ENCODE measurements at places on chromosomes 1 and 21.

DNA sequence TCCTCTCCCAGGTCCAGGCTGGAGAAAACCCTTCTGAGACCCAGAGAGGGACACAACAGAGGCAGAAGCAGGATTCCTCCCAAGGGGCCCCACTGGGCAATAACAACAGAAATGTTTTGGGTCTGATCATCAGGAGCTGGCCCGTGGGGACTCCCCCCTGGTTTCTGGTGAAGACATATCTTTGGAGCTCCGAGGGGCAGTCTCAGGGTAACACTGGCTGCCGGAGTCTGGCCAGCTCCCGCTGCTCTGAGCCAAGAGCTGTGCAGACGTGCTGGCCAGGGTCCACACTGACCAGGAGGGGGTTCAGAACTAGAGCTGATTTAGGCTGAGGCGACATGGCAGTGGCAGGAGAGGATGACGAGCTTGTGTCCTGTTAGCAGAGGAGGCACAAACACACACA is 13.1 kb downstream of the ECE1 start:
- no peak for DNase-seq

GRCh38 chr1:9008236-9008635 is 18.0 kb downstream of the SLC2A7 start:
- DNase-seq: no peak

- no peak for DNase-seq
These were observed 71.6 kb downstream of the NENF start for GRCh38 chr1:212504171-212504803.

GRCh38 chr1:78617615-78618026 is 2.6 kb upstream of the IFI44L start:
- peak; percentile 33 for DNase-seq

- DNase-seq: no peak
These were observed 55.5 kb downstream of the CAPN8 start for GRCh38 chr1:223609977-223610376.

DNA sequence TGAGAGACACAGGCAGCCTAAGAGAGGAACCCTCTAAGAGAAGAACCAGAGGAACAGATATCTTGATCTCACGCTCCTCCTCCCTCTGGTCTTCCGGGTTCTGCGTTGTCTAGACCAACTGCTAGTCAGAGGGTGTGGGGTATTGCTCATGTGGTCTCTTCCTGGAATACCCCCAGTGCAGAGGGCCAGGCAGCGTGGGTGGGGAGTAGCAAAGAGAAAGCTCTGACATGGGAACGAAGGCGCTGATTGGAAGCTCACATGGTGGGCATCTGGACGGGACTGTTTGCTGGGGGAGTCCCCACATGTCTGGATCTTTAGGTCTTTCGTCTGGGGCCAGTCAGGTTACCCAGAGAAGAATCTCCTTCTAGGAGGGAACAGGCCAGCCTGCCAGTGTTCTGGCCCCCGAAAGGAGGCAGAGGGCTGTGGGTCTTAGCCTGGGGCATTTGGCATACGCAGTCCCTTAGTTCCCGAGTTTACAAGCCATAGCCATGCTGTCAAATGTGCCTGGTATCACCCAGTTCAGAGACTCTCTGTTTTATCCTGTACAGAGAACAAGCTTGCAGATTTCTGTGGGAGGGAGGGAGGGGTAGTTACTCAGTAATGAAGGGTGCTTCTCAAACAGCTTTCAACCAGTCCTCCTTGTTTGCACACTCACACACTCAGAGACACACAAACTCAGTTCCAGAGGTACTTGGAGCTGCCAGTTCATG is 18.3 kb upstream of the IL6R start:
- no peak for DNase-seq

- DNase-seq: no peak
These were observed 14.5 kb downstream of the EYA3 start for GRCh38 chr1:28073867-28074266.

DNA sequence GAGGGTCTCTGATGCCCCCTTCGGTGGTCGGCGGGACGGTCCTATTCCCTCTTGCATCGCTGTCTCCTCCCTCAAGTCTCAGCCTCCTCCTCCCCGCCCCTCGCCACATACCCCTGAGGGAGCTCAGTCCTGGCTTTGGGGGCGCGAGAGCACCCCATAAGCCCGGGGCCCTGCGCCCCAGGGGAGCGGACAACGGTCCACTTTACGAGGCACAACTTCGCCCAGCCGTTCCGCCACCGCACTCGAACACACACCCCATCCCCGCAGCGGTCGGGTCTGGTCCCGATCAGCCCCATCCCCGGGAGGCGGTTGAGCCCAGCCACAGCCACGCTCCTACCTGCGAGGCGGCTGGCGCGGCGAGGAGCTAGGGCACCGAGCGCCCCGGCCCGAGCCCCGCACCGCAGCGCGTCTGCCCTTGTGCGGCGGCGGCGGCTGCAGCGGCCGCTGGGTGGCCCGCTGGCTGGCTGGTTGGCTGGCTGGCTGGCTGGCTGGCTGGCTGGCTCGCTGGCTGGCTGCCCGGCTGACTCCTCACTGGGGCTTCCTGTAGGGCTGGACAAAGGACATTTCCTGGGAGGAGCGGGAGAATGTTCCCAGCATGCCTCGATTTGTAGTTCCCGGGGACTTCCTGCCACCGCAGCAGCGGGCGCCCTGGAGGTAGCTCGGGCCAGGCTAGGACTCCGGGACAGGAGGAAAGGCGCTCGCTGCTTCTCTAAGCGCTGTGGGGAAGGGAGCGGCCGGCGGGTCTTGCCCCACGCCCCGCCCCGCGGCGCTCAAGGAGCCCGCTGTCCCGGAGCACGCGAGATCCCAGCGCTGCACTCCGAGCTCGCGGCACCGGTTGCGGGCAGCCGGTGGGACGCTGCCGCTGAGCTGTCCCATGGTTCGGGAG is at the start of gene ZNF697:
Gene ZNF697 (minus strand): TSS at position 533 of the 886 bp plus-strand sequence. CDS start 22,166 bp downstream, outside the sequence.
- DNase-seq: peak; percentile 84

- no peak for DNase-seq
These were observed 135.4 kb upstream of the FMN2 start for GRCh38 chr1:239956263-239956662.

GRCh38 chr21:32426592-32427051 is 14.1 kb downstream of the EVA1C start:
- DNase-seq: no peak

GRCh38 chr1:151721788-151722510 is 627 bp downstream of the RIIAD1 start:
- DNase-seq: no peak

DNA sequence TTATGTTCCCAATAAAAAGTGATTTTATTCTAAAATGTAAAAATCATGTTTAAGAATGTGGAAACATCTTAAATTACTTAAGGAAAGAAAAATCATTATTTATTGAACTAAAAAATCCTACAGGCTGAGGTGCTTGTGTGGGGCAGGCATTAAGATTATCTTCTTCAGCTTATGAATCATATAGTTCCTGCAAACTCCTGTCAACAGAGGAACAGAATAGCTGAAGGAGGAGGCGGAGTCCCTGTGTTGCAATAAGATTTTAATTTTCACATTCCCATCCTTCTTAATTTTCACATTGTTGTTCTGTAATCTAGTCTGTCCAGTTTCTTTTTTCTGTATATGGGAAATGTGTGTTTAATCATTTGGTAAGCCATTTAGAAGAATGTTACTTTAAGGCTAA is 20.6 kb upstream of the OLFML3 start:
- no peak for DNase-seq

DNA sequence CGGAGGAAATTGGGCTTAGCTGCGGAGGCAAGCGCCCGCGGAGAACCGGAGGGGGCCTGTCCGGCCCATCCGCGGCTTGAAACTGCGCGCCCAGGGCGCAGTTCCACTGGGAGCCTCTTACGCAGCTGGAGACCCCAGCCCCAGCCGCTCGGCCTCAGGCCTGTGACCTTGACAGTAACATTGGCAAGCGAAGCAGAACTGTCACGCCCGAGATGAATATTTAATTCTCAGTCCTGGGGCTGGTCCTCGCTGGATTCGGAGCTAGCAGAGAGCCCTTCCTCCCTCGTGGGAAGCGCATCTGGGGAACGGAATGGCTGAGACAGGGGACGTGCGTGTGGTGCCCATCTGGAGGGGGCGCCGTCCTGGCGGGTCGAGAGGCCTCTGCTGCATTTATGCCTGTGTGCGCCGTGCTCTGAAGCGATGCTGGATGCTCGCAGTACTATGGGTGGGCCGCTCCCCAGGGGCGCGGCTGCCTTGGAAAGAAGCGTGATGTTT is 928 bp downstream of the SLC6A17 start:
- DNase-seq: no peak

DNA sequence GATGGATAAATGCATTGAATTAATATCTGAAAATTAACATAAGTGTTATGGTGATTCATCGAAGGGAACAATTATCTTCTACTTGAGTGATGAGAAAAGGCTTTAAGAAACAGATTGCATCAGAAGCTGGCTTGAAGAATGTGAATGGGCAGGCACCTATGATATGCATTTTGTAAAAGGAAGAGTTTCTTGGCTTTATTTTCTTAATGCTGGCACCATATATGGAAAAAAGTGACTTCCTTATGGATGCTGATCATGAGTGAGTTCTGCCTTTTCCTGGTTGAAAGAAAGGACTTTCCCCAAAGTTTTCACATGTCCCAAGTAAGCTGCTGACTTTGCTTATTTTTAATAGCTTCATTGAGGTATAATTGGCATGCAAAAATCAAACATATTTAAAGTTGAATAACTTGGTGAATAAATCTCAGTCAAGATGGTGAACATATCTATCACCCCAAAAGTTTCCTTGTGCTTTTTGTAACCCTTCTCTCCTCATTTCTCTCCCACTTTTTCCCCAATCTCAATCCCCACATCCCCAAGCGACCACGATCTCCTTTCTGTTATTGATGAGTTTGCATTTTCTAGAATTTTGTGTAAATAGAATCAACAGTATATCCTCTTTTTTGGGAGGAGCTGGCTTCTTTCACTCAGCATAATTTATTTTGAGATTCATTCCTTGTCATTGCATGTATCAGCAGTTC is 74.2 kb downstream of the SPATA46 start:
- no peak for DNase-seq

DNA sequence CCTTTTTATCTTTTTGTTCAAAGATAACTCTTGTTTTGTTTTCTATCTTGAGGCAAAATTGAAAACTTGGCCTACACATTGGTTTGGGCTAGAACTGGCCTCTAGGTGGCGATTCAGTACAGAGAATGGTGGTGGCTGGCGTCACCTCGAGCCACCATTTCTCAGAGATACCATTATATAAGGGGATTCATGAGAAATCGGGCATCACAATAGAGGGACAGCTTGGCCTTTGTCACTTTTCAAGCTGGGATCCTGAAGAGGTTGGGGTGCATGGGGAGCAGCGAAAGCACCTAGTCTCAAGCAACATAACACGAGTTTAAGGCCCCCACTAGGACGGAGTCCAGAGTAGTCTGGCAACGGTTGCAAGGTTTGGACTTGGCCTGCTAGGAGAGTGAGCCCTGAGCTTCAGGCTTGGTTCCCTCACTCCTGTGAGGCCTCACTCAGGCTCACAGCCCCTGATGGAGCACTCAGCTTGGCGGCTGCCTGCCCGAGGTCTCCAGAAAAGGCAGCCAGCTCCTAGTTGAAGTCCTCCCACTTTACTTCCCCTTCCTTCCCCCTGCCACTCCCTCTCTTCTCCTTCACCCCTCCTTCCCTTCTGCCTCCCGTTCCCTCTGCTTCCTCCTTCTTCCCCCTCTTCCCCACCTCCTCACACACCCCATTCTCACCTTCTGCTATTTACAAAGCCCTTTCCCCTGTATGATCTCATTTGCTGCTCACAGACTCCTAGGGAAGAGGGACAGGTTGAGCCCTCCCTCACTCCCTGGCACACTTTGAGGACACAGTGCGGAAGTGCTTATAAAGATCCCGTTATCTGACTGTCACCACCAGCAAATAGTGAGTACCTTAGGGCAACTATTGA is 67.8 kb downstream of the LRIG2 start:
- peak; percentile 55 for DNase-seq

DNA sequence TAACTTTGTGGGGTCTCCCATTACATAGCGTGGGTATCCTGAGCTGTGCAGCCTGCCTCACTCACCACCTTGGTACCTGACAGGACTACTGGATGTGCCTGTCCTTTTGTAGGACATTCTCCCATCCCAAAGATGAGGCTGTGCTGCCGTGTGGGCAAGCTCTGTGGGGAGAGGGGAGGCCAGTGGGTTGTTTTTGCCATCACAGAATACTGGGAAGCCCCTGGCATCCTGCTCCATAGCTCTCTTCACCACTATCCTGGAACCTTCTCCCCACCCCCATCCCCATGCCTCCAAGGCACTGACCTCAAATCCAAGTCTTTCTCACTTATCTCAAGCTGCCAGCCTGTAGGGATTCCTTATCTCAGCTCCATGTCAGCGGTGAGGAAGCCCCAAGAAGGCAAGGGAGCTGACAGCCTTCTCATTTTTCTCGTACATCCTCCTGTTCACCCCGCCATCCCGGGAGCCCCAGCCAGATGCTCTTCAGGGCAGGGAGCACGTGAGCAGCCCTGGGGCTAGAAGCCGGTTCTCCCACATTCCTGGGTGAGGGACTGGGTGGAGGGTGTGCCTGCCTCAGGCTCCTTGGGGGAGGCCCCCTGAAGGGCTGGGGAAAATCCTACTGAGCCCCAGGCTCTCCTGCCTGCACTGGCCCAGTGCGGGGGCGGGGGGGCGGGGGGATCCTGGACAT is 2.4 kb upstream of the ELF3 start:
- no peak for DNase-seq

DNA sequence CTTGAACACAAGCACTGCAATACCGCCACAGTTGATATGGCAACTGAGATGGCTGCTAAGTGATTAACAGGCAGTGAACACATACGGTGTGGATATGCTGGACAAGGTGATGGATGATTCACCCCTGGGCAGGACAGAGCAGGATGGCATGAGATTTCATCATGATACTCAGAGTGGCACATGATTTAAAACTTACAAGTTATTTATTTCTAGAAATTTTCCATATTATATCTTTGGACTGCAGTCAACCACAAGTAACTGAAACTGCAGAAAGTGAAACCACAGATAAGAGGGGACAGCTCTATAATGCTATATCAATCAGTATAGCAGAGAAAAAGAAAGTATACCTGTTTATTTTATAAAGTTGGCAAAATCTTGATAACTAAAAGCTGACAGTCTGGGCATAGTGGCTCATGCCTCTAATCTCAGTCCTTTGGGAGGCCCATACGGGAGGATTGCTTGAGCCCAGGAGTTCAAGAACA is 47.9 kb downstream of the PHACTR4 start:
- DNase-seq: no peak

- DNase-seq: no peak
These were observed 3.3 kb downstream of the URB1 start for GRCh38 chr21:32389337-32390015.

GRCh38 chr1:159132271-159132881 is 39.0 kb upstream of the CADM3 start:
- DNase-seq: no peak

- no peak for DNase-seq
These were observed 16.8 kb upstream of the ERVH48-1 start for GRCh38 chr21:42942244-42942643.

DNA sequence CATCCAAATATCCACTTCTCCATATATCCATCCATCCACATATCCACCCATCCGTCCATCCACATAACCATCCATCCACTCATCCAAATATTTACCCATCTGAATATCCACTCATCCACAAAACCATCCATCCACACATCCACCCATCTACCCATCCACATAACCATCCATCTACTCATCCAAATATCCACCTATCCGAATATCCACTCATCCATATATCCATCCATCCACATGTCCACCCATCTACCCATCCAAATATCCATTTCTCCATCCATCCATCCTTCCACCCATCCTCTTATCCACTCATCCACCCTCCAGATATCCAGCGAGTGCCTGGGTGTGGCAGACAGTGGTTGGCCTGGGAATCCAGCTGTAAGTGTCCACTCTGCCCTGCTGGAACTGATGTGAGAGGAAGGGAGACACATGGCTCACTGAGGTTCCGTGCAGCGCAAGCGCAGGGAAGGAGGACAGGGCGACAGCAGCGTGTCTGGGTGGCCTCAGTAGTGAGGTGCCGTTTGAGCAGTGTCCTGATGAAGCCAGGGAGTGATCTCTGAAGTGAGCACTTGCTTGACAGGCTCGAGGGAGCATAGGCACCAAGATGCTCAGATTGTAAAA is 27.1 kb downstream of the SLC45A1 start:
- no peak for DNase-seq
